ENCODE measurements at places on chromosomes 6 and 20. TPM values are rescaled to one million over a fixed set of nuclear protein-coding genes. Genes with fewer than 3 reads are reported as not detected.

- H3K4me3 ChIP-seq = no peak overlapping the region
- H3K27me3 ChIP-seq = no peaks in the 10 kb centered on the region
- no peaks in the 10 kb centered on the region for H3K36me3 ChIP-seq
- H3K27ac ChIP-seq = no peak overlapping the region
Measured at GRCh38 chr20:8265588-8265987, 133.5 kb downstream of the PLCB1 start.

Gene PTCRA
- not detected for total RNA-seq

Gene UCKL1
- total RNA-seq = 24.8 TPM

Gene MEI4
- total RNA-seq = under 0.01 TPM

Gene DPPA5
- not detected for total RNA-seq

DNA sequence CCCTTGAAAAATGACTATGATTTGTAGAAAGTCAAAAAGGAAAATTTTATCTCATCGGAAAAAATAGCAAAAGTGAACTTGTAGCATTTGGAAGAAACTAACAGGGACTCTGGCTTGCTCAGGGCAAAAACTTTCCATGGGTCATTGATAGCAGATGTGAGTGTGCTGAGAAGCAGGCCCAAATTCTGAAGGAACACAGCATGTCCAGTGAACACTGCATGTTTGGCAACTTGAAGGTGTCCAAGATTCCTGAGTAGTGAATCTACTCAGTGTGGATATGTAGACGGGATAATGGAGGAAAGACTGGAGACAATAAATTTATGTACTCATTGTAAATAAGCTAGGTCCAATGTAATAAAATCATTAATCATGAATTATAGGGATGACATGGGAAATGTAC is 8.2 kb downstream of the SLC17A2 start:
- H3K36me3 ChIP-seq = no peaks in the 10 kb centered on the region
- no peak overlapping the region for H3K27ac ChIP-seq
- H3K4me3 ChIP-seq = no peak overlapping the region

GRCh38 chr20:40741507-40742106 is 52.6 kb upstream of the MAFB start:
- no peaks in the 10 kb centered on the region for H3K4me1 ChIP-seq
- peak; percentile 18 for DNase-seq
- peaks cover 7% of the 10 kb centered on the region for H3K27me3 ChIP-seq
- H3K4me3 ChIP-seq = no peak overlapping the region
- H3K27ac ChIP-seq = no peak overlapping the region
- H3K36me3 ChIP-seq = no peaks in the 10 kb centered on the region

DNA sequence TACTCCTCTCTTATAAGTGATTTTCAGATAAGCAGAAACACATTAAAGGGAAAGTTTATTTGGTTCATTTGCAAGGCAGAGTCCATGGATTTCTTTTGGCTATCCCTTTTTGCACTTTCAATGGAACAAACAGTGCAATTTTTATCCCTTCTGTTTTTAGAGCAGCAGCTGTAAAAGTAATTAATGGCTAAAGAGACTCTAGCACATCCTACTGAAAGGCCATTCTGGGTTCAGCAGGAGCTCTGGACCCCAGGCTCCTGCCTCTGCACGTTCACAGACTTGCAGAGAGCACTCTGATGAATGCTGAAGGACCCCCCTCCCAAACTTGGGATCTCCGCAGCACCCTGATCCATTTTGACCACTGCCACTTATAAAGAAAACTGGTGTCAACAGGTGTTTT is 40.3 kb upstream of the PDE7B start:
- H3K27ac ChIP-seq = peak overlapping the region; percentile 65
- peaks cover 17% of the 10 kb centered on the region for H3K4me1 ChIP-seq
- peak; percentile 84 for DNase-seq
- no peaks in the 10 kb centered on the region for H3K36me3 ChIP-seq
- H3K27me3 ChIP-seq = no peaks in the 10 kb centered on the region

Gene BPIFB1
- not detected for total RNA-seq

Gene ADGB
- 0.04 TPM for total RNA-seq

Gene MACROD2
- total RNA-seq = 3.7 TPM

DNA sequence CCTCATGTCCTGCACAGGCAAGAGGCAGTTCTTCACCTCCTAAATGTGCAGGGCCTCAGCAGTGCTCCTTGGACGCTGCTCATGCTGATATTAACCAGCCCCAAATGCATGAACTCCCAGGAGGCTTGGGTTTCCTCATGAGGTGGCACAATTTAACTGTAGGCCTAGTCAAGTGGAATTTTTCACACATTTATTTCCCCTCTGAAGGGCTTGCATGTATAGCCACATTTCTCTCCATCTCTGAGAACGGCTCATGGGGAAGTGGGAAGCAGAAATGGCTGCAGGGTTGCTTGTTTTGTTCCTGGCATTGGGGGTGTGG is 72.8 kb upstream of the PAX1 start:
- H3K4me3 ChIP-seq = no peak overlapping the region
- H3K27ac ChIP-seq = no peak overlapping the region
- H3K4me1 ChIP-seq = no peaks in the 10 kb centered on the region
- DNase-seq = no peak

- no peaks in the 10 kb centered on the region for H3K27me3 ChIP-seq
- no peak overlapping the region for H3K4me3 ChIP-seq
- H3K36me3 ChIP-seq = peaks cover 9% of the 10 kb centered on the region
Measured at GRCh38 chr6:498795-499231, 107.3 kb downstream of the IRF4 start.
